ENCODE measurements at places on chromosomes 5 and 9. TPM values are rescaled to one million over a fixed set of nuclear protein-coding genes. Genes with fewer than 3 reads are reported as not detected.

- no peak for DNase-seq
These were observed 53.0 kb upstream of the RFX3 start for GRCh38 chr9:3578786-3579185.

- DNase-seq, result no peak
These were observed 191.8 kb upstream of the PANK3 start for GRCh38 chr5:168770996-168771395.

- no peak for DNase-seq
These were observed 2.6 kb upstream of the GTF3C5 start for GRCh38 chr9:133028221-133028620.

DNA sequence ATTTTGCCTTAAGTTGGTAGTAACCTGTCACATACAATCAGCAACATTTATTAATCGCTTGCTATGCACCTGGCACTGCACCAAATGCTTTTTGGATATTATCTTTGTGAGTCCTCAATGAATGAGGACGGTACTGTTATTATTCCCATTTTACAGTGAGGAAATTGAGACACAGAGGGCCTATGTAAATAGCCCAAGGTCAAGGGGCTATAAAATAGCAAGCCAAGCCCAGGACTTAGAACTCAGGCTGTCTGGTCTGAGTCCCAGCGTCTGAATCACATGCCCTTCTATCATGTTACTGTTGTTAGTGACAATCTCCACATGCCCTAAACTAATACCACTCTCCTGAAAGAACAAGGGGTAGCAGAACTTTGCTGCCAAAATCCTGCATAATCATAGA, 60.0 kb downstream of the ERAP1 start:
- no peak for DNase-seq

DNA sequence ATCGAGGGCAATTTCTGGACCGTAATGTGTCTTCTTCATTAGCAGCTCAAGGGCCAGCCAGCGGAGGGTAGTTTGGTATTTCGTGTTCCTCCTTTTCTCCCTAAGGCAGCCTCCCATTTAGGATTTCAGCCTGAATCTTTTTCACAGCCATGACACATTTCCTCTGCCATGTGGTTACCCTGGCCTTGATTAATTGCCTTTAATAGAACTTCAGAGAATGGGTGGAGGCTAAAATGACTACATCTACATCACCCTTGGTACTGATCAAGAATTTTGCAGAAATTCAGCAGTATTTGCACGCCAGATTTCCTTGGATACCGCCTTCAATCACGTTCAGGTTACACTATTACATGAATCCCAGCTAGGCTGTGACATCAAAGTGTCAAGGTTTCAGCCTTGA, 58.0 kb downstream of the ADAMTS16 start:
- DNase-seq, result no peak

DNA sequence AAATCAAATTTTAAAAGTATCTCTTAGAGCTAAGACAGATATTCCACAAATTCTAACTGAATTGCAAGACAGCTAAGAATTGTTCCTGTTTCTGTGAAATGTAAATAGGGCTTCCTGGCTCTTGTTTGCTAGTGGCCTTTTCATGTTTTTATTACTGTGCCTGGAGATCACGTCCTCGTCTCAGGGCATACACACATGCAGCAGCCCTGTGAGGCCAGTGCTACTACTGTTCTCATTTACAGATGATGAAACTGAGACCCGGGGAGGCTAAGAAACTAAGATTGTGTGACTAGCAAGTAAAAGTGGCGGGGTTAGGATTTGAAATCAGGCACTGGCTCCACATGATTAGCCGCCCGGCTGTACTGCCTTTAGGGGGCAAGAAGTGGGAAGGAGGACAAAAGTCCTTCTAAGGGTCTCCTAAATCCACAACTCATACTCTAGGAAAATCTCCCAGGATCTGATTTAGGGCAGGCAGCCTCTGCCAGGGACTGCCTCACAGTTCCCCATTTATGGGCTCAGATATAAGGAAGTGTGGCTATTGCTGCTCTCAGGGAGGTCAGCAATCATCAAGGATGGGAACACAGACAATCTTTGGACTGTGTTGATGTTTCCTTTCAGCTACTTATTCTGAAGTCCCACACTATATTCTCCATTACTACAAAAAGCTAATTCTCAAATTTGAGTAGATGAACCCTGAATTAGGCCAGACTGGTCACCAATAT, 7.9 kb downstream of the PRUNE2 start:
- DNase-seq, result no peak

DNA sequence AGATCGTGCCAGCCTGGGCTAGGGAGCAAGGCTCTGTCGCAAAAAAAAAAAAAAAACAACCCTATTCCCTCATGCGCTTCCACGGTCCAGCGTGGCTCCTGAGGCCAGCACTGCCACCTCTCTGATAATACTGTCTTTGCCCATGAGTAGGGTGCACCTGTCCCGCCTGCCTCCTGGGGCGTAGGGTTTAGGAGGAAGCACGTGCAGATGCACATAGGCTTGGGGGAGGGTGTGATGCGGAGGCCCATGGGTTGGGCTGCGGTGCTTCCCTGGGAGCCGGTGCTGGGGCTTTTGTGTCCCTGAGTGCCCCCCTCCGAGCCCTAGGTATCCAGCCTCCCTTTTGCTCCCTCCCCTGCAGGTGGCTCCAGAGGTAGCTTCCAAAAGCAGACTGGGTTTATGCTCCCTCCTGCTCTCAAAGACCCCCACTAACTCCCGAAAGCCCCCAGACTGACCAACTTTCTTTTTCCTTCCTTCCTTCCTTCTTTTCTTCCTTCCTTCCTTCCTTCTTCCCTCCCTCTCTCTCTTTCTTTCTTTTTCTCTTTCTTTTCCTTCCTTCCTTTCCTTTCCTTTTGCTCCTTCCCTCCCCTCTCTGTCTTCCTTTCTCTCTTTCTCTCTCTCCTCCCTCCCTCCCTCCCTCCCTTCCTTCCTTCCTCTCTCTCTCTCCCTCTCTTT, 12.8 kb downstream of the FGFR4 start:
- no peak for DNase-seq

DNA sequence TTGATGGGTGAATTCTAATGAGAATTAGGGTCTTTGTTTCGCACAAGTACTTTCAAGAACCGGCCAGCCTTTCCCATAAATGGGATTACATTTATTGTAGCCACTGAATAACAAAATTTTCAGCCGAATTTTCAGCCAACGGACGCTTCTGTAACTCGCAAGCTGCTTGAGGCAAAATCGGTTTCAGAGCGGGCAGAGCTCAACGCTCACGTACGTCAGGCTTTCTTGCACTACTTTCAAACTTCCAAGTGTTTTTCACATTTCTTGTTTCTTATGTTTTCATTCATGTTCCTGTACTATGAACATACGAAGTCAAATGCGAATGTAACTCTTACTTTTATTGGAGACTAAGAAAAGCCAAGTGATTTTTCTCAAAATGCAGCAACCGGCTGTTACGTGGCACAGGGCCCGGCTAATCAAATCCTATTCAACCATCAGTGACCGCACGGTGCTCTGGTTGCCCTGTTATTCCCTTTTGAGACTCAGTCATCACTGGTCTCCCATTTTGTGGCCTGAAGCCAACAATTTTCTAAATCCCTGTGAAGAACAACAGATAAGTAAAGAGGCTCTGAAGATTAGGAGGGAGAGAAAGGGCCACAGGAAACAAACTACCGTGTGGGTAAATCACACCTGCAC, 68.5 kb downstream of the SLC28A3 start:
- no peak for DNase-seq

- DNase-seq, result peak; percentile 45
These were observed 36.7 kb downstream of the MTREX start for GRCh38 chr5:55344392-55344992.

DNA sequence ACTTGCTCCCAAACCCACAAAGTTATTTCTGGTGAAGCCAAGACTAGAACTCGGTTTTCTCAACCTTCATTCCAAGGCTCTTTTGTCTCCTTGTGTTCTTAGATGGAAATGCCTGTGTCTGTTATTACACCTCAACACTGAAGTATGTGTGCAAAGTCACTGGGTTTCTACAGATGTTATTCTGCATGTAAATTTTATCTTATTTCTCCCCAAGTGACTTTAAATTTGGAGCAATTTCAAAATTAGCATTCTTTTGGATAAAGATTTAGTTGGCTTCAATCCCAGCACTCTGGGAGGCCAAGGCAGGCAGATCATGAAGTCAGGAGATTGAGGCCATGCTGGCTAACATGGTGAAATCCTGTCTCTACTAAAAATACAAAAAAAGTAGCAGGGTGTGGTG, 104.4 kb upstream of the GNA14 start:
- no peak for DNase-seq

DNA sequence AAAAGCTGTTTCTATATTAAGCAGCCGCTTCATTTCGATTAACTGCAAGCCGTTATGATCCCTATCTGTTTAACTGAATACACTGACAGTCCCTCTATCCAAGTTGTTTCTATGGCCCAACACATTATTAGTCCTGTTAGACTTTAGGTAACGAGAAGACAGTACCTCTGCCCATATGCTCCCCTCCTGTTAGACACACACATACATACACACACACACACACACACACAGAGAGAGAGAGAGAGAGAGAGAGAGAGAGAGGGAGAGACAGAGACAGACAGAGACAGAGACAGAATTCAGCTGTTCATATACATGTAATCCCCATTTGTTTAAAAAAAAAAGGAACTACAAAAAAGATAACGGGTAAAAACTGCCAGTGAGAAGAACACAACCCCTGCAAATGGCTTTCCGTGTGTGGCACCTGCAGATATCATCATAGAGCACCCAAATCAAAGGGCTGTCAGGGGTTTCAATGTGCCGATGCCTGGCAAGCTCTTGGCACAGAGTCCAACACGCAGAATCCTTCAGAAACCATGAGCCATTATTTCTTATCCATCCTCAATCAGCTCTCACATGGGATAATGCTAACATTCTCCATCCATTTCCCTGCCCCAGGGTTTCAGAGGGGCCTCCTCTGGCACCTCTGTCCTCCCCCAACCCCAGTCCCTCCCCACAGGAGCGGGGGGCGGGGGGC, 144.0 kb downstream of the MYO10 start:
- no peak for DNase-seq

GRCh38 chr5:96492459-96493047, 59.5 kb upstream of the PCSK1 start:
- DNase-seq, result no peak

DNA sequence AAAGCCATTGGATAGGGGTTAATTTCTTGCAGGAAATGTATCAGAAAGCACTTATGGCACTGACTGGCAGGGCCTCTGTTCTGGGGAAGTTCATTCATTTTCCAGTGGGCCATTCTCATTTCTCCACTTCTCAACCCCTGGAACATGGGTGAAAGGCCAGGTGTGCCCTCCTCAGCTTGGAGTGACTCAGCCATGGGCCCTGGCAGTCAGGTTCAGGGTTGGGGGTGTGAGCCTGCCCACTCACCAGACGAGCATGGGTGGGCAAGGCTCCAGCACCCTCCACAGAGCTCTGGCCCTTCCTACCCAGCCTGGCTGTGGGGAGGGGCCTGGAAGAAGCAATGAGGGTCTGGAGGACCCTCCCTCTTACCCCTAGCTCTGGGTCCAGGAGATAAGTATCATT, 174.4 kb downstream of the HSPA4 start:
- DNase-seq, result no peak

- DNase-seq, result peak; percentile 47
These were observed 197.1 kb downstream of the TTLL11 start for GRCh38 chr9:121895818-121896544.

The FOXD1 gene
- 0.10 TPM for total RNA-seq

The IFNA21 gene
- total RNA-seq, result not detected

The SURF6 gene
- total RNA-seq, result 11.1 TPM

The ARHGEF28 gene
- 3.1 TPM for total RNA-seq

The GPX8 gene
- 21.8 TPM for total RNA-seq
